ENCODE measurements at places on chromosomes 2 and 18.

- DNase-seq = no peak
Measured at GRCh38 chr18:32200766-32201165, 10.9 kb downstream of the MEP1B start.

DNA sequence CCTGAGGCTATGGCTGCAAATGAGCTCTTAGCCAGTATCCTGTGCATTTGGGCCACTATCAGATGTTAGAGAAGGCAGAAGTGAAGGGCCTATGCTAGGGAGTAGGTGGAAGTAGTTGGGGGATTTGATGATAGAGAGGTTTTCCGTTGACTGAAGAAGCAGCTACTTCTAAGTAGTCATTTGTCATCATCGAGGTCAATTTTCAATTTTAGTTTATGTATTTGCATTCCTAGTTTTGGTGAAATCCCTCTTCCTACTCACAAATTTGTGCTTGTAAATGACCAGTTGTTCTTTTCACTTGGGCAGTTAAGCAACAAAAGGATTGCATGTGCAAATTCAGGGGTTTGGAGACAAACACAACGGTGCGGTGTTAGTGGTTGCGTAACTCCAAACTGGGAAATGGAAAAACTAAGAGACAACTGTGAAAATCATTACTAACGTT, 48.5 kb upstream of the PELI1 start:
- no peak for DNase-seq

DNA sequence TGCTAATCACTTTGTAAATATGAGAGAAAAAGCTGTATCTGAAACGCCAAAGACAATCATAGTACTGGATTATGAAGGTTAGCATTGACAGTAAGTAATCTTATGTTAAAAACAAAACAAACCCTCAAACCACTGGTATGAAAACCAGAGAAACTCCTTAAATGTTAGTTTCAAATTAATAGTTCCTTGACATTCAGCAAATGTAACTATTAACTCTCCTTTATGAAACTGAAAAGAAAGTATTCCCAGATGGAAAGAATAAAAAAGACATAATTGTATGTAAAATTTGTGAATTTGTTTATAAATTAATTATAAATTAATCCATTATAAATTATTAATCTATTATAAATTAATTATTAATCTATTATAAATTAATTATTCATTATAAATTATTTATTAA, 12.3 kb downstream of the FASTKD1 start:
- DNase-seq = no peak

GRCh38 chr2:147628971-147629421, 215.8 kb upstream of the ACVR2A start:
- no peak for DNase-seq

- no peak for DNase-seq
Measured at GRCh38 chr2:178819992-178820391, 12.8 kb upstream of the TTN start.

- no peak for DNase-seq
Measured at GRCh38 chr2:169705927-169706326, 11.7 kb downstream of the PHOSPHO2 start.

DNA sequence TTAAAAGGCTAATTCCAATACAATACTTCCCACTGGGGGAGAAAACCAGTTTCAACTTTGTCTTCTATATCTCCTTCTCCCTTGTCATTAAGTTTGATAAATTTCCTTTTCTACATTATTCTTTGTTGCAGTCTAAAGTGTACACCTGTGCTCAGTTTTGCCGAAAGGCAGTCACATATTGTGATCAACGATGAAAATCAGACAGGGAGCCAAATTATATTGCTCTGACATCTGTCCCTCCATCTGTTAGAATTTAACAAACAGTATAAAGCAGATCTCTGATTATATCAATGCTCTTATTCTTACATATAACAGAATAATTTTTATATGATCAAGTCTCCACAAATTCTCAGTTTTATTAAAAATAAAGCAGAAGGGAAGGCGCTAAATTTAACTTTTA, 496.7 kb downstream of the NRXN1 start:
- no peak for DNase-seq

- DNase-seq = no peak
Measured at GRCh38 chr2:39275016-39275415, 31.2 kb upstream of the CDKL4 start.

DNA sequence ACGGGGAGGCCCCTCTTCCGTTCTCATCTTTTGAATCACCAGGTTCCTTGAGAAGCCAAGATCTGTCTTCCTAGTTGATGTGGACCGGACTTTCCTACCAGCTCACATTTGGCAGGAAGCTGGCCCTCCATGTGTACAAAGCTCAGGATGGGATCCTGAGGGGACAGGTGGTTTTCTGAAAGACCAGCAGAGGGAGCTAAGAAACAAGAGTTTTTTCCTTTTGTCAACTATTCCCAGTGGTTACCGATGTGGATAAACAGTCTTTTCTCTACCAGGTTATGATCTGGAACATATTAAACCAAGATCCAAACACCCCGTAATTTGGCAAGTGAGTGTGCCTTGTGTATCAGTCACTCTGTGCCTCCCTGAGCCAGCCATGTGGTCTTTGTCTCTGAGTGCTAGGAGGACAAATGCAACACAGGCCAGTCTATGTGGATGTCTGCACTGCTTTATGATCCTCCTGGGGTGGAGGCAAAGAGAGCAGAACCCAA, 25.1 kb upstream of the ARHGAP25 start:
- DNase-seq = peak; percentile 23

DNA sequence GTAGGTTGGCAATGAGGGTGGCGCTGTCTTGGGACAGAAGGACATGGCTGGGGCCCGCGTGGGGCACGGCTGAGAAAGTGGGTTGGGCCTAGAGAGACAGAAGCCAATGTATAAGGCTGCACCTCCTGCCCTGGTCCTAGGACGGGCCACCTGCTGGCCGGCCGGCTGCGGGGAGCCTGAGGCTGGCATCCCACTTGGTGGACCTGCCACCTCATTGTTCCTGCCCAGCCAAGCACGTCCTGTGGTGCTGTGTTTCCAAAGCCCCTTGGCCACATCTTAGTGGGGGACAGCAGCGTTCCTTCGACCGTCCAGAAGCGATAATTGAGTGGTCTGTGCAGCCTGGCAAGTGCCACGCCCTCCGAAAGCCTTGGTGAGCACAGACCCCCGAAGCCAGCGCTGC, 223.9 kb downstream of the LDLRAD4 start:
- DNase-seq = no peak

GRCh38 chr18:37561986-37562385, 3.6 kb downstream of the CELF4 start:
- DNase-seq = no peak

DNA sequence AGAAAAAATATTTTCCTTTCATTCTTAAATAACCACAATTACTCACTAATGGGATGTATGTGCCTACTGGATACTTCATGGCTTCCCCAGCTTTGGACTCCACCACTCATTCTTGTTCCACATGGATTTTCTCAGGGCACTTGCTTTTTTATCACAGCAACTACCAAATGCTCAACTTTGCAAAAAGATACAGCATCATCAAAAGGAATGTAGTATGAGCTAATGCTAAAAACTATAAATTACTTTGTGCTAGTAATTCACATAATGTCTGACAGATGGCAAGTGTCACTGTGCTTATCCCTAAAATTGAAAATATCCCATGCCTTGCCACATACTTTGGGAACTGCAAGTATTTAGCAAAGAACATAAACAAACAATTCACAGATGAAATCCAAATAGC, 130.4 kb upstream of the ZFP36L2 start:
- no peak for DNase-seq

DNA sequence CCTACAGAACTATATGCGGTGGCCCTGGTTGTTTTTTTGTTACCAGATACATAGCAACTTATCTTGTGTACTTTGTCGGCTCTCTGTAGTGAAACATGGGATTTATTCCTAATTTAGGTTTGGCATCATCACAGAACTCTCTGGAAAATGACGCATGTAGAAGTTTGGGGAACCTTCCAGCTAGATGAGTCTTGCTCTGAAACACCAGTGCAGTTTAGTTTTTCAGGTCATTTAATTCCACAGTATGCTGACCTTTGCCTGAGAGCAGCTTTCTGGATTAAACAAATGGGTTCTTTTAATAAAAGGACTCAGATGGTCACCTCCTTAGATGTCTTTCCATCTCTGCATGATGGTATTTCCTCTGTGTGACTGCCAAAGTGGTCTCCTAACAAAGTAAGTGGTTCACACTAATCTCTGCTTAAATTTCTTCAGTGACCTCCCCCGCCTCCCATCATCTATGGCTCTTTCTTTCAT, 39.9 kb downstream of the MYO3B start:
- DNase-seq = no peak

DNA sequence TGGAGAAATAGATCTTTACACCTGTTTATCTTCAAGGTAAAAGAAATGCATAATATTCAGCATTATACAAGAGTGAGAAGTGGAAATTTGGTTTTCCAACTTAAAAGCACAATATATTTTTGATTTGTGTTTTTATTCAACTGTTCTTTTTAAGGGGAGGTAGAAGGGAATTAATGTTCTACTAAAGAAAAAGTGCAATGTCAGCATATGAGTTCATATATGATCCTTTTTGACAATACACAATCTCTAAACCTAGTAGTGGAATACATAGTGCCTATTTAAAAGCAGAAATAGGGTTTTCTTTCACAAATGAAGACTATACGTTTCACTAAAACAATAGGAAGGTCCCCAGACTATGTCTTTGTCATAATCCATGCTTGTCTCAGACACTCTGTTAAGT, 63.2 kb upstream of the ATP5MC3 start:
- DNase-seq = no peak

All from H54 (cell line).